CD4-positive, alpha-beta T cell (primary cell): ENCODE measurements at places on chromosomes 5 and 9.

- no peak for DNase-seq
Measured at GRCh38 chr9:115596021-115596745, 478.2 kb upstream of the TNC start.

DNA sequence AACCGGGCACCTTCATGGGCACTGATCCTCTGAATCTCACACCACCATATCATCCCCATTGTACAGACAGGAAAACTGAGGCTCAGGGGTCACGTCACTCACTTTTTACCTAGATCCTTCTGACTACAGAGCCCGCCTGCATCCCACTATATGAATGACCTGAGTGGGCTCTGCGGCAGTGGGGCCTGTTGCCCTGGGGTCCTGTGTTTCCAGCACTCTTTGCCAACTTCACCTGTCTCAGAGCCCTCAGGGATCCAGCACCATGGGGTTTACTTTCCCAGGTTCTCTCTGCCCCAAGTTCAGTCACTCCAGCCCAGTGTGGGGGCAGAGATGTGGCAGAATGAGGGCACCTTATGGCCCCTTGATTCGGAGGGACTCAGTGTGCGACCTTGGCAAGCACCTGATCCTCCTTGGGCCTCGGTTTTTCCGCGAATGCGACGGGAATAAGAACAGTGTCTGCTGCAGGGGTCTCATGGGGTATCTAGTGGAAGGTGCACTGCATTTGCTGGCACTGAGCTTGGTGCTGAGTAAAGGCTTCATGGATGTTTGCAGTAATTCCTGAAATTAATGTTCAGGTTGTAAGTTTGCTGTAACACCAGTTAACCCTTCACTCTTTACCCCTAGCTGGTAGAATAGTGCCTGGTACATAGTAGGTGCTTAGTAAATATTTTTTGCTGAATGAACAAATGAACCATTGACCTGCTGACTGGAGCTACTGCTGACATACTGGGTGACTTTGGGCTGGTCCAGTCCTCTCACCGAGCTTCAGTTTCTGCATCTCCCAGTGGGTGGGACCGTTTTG lies 47.1 kb upstream of the BOD1 start:
- no peak for DNase-seq

GRCh38 chr5:132389585-132390286 lies 20.2 kb downstream of the SLC22A5 start:
- DNase-seq: no peak

DNA sequence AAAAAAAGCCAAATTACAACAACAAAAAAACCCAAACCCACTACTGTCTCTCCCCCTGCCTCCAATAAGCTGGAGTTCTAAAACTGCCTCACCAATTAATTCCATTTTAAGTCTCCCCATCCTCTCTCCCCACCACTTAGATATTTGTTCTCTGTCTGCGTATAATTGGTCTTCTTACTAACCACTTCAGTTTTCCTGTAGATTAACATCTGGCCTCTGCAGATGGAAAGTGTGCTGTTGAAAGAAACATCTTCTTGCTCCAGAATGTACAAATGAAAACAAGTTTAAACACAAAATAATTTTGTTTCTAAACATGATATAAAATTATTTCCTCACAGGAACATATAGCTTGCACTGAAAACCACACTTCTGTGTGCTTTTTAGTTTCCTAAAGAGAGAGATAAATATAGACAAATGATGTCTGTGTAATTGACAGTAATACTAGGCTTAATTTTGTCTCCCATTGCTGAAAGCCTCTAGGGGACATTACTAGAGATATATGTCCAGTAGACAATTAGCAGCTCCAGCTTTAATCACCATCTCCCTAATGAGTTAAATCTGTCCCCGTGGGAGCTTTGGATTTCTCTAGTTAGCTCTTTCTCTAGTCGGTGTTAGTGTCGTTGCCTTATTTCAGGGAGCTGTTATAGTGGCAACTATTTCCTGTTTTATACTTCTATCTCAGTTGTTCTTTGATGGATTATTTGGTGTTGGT lies 164.0 kb downstream of the ARHGAP26 start:
- no peak for DNase-seq

DNA sequence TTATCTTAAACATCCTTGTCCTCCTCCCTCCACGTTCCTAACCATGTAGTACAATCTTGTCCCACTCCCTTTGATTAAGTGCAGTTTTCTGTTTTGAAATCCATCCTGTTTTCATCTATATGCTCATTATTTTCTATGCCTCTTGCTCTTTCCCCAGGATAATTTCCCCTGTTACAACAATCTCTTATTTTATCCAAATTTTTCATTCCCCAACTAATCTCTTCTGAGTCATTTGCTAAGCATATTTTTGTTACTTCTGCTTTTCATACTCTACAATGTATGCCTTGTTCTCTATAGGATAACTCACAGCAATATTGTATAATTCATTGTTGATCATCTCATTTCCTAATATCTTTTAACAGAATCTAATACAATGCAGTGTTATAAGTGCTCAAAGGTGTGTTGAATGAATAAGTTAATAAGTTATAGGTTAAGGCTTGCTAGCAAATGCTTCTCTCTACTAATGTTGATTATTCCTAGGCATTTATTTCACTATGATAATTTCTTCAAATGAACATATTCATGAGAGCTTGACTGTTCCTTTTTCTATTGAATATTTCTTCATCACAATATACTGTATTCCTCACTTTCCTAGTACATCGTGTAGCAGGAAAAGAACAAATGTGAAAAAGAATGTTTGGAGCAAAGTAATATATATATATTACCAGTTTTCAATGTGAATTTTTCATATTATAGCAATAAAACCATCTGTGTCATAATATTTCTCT lies 1.5 kb downstream of the OMD start:
- DNase-seq: no peak

DNA sequence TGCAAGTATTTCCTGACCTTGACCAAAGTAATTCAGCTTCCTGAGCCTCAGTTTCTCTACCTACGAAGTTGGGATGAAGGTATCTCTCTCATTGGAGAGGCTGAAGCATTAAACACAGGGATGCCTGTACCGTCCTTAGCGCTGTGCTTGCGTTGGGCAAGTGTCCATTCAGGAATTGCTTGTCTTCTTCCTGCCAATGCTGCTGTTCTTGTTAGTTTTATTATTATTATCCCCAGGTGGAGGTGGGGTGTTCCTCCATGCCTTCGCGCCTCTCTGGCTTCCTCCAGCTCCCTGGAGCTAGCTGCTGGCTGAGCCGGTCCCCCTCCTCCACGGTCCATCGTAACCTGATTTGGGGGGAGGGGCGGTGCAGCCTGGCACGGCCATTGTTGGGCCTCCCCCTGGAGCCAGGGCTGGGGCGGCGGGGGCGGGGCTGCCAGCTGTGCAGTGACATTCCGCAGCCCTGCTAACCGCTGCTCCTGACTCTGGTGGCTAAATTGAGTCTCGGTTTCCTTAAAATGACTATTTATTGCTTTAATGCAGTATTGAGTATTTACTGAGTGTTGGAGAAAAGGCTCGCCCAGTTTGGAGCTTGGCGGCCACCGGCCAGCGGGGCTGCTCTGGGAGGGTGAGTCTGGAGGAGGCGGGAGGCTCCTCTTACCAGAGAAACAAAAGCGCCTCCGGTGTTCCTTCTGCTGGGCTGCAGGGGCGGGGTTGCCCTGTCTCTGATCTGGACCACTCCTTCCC lies 51.3 kb downstream of the LMX1B start:
- DNase-seq: no peak

GRCh38 chr9:13427587-13427986 lies 148.1 kb upstream of the MPDZ start:
- no peak for DNase-seq

DNA sequence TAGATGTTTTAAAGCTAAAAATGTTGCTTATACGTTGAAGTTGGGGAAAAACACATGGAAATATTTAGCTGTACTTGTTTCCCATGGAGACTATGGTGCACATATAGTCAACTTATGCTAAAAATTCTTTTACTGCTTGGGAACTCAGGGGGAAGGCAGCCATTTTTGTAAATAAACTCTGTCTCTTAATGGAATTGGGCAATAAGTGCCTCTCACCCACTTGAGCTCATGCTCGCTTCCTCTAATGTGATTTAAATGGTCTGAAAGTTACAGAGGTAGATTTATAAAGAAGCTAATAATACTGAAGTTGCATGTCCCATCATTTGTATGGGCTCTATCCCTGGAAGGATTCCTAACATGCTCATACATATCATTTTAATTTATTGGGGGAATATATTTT lies 523.8 kb downstream of the RASEF start:
- DNase-seq: no peak

GRCh38 chr5:38755181-38755580 lies 90.6 kb upstream of the OSMR start:
- DNase-seq: no peak

GRCh38 chr9:125948887-125949596 lies 201.9 kb downstream of the PBX3 start:
- DNase-seq: no peak

DNA sequence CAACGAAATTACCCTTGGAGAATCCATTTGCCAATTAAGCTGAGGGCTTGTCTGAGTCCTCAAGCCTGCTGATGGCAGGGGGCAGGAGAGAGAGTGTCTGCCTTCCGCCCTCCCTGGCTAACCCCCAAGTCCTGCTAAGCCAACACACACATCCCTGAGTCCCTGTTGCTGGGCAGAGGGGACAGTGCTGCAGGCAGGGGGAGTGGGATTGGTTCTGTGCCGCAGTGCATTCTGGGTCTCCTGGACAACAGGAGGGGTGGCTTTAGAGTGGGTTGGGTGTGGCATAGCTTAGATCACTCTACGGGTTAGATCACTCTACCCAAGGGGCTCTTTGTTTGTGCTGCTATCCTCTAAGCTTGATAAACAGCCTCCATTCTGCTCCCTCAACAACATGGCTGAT lies 427.7 kb downstream of the CDK5RAP2 start:
- DNase-seq: no peak

DNA sequence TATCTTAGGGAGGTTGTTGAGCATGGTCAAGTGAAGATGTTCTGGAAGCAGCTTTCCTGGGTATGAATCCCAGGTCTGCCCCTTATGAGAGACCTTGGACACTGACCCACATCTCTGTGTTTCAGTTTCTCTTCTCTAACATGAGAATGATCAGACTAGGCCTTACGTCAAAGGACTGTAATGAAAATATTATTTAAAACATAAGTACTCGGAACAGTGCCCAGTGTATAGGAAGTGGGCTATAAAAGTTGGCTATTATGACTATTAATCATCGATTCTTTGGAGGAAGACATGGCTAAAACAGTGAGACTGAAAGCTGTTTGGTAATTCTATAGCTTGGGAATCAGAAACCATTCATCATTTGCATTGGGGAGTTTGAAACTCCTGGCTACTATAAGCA lies 65.3 kb upstream of the MYO10 start:
- DNase-seq: no peak

DNA sequence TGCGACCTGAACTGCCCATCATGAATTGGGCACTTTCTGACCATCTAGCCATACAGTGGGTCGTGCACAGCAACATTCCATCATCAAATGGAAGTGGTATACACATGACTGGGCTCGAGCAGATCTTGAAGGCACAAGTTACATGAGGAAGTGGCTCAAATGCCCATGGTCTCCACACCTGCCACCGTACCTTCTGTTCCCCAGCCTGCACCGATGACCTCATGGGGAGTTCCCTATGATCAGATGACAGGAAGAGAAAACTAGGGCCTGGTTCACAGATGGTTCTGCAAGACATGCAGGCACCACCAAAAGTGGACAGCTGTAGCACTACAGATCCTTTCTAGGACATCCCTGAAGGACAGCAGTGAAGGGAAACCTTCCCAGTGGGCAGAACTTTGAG lies 21.8 kb downstream of the MTMR12 start:
- DNase-seq: no peak

GRCh38 chr5:94618029-94618492 lies 343 bp downstream of the KIAA0825 start:
- no peak for DNase-seq

DNA sequence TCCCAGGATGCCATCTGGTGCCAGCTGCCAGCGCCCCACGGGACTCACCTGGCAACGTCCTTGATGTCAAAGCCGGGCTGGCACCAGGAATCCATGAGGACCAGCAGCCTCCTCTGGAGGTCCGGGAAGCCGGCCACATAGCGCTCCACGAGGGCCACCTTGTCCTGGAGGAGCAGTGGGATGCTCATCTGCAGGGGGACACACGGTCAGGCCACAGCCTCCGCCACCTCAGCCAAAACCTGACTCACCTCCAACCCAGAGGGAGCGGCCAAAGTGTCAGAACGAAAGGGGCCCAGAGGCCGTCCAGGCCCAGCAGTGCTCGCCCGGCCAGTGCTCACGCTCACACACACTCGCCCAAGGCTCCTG lies 56.5 kb downstream of the EXD3 start:
- DNase-seq: no peak

GRCh38 chr9:90539286-90539685 lies 103.3 kb downstream of the DIRAS2 start:
- DNase-seq: no peak

DNA sequence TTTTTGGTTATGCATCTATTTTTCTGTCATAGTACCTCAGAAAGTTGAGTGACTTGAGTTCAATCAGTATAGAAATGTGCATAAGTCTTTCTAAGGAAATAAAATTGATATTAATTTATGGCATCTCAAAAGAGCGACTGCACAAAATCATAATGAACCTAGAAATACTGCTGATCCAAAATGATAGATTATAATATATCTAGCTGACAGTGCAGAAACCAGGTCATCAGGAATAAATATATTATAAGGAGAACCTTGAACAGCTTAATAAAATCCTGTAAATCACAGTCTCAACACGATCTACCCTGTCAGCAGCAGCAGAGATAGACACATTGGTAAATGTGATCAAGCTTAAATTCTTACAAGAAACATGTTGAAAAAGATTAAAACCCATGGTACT lies 1106.6 kb upstream of the CDH18 start:
- DNase-seq: no peak
